ENCODE measurements at places on chromosomes 6 and 20.

- DNase-seq: no peak
Measured at GRCh38 chr6:47634210-47635047, 64.0 kb upstream of the ADGRF4 start.

- no peak for DNase-seq
Measured at GRCh38 chr6:148438632-148439031, 96.0 kb downstream of the SASH1 start.

GRCh38 chr20:46031014-46031569, 2.1 kb downstream of the SLC12A5 start:
- no peak for DNase-seq

- DNase-seq: no peak
Measured at GRCh38 chr20:5887386-5887785, 62.9 kb downstream of the TRMT6 start.

- DNase-seq: no peak
Measured at GRCh38 chr6:141401851-141402250, 730.9 kb upstream of the GJE1 start.

DNA sequence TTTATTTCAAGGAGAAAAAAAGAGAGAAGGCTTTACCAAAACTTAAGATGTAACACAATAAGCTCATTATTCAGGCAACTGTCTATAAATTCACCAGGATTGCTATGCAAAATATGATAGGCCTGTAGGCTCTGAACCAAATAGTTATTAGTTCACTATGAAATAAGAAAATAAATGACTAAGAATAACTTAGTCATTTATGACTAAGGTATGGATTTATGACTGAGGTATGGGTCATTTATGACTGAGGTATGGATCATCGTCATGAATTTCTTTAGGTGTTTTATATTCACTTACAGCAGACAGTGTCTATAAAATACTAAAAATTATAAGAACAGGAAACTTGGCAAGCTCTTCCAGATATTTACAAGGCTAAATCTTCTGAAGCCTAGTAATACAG, 52.1 kb upstream of the SNX9 start:
- DNase-seq: peak; percentile 52

DNA sequence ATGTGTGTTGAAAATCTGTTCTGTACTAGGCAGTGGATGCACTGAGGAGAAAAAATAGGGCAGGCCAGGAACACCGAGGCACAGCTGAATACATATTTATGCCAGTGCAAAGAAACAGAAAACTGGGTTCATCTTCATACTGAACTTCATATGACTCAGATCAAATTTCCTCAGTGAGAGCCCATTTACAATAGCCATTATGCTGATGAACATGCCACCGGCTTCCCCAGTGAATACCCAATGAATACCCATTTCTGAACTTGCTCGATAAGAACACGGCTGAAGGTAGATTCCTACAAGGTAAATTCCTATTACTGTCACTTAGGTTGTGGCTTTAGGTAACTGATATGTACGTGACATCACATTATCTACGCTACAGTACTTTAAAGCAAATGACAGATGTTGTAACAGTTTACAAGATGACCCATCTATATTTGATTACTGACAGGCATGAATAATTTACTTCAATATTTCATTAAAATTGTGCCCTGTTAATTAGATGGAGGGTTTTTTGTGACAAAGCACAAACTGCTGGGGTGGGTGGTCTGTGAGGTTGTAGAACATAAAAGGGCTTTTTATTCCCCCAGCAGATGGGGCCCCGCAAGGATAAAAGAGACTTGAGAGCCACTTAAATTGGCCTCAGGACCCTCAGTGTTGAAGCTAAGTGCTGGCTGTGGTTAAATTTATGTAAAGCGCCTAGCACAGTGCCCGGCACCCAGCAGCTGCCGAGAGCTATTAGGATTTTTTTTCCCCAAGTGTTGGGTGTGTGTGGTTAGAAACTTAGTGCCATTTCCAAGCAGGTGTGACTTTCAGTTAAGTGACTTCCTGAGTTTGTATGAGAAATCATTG, 264.5 kb downstream of the CD83 start:
- no peak for DNase-seq

- peak; percentile 18 for DNase-seq
Measured at GRCh38 chr20:6595704-6596103, 171.8 kb upstream of the BMP2 start.

DNA sequence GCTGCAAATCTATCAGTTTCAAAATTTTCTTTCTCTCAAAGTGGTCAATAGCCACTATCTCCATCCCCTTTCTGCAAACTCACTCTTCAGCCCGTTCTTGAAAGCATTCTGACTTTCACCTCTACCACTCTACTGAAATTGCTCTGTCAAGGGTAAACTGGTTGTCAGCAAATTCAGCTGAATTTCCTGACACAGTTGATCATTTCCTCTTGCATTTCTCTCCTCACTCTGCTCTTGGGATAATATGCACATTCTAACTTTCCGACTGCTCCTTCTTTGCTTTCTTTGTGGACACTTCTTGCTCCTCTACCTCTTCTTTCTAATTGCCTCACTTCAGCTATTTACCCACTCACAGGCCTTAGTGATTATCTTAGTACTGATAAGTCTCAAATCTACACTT, 73.7 kb upstream of the TINAG start:
- no peak for DNase-seq

DNA sequence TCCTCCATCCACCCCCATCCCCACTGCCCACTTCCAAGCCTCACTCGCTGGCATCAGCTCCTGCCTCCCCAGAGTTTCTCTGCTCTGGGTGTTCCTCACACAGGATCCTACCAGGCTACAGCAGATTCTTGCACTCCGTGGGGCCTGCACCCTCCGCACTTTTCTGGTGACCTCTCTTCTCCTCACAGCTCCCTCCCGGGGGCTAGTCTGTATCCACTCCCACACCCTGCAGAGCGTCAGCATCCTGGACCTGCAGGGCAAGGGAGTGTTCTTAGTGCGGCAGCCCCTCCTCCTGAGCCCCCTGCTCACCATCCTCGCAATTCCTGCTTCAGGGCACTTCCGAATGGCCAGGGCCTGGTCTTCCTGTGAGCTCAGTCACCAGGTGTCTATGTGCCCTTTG, 224.2 kb downstream of the DLL1 start:
- no peak for DNase-seq

DNA sequence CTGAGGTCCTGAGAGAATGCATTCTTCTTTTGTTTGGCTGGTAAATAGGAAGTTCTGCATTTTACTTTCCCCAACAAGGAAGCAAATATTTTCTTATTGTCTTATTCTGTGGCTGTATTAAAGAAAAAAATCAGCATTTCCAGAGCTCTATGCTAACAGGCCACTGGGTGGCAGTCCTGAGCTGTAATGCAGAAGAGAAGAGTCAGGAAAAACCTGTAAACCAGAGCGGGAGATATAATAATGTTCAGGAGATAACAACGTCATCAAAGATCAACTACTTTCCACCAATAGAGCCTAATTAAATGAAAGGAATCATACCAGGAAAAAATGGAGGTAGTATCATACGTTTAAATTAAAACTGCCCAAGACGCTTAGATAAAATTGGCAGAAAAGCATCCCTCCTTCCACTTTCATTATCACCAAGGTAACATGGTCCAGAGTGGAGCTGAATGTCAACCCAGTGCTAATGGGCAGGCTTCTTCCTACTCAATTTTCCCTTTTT, 55.6 kb upstream of the CARMIL1 start:
- peak; percentile 72 for DNase-seq

DNA sequence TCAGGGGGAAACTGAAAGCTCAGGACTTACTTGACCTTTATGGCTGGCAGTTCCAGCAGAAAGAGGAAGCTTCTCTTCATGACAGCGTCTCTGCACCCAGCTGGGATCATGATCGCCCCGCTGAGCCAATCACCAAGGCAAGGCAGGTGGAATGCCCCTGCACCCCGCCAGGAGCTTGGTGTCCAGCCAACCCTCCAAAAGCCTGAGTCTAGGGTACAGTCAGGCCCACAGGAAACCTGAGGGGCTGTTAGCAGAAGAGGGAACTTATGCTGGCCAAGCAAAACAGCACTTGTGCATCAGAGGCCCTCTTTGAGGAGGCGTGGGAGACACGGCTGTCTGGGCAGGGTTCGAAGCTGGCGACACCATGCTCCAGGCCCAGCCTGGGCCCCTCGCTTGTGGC, 188.3 kb upstream of the GMDS start:
- DNase-seq: no peak

GRCh38 chr6:125816828-125817280, 26.1 kb downstream of the NCOA7 start:
- DNase-seq: no peak
